ENCODE measurements at places on chromosomes 6 and 20. TPM values are rescaled to one million over a fixed set of nuclear protein-coding genes. Genes with fewer than 3 reads are reported as not detected.

GRCh38 chr6:100906325-100906724, 25.2 kb upstream of the ASCC3 start:
- no peak for DNase-seq
- no peaks in the 10 kb centered on the region for H3K27me3 ChIP-seq
- H3K4me3 ChIP-seq = no peak overlapping the region
- no peaks in the 10 kb centered on the region for H3K36me3 ChIP-seq

DNA sequence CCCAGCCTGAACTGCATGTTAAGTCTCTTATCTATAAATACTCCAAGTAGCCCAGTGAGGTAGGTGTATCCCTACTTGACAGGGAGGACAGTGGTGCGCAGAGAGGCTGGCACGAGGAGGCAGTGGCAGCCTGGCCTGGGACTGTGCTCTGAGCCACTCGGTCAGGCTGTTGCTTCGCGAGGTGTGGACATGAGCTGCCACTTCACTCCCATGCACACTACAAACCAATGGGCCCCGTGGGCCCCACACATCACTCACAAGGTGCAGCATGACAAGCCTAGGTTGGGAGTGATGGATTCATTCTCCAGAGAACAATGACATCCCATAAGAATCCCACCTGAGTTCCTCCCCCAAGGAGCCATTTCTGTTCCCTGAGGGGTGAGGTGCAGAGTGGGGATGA, 54.9 kb downstream of the TMEM242 start:
- peaks cover 53% of the 10 kb centered on the region for H3K4me1 ChIP-seq
- H3K27ac ChIP-seq = peak overlapping the region; percentile 70
- no peaks in the 10 kb centered on the region for H3K36me3 ChIP-seq
- no peak overlapping the region for H3K4me3 ChIP-seq
- H3K27me3 ChIP-seq = no peaks in the 10 kb centered on the region
- no peak for DNase-seq

DNA sequence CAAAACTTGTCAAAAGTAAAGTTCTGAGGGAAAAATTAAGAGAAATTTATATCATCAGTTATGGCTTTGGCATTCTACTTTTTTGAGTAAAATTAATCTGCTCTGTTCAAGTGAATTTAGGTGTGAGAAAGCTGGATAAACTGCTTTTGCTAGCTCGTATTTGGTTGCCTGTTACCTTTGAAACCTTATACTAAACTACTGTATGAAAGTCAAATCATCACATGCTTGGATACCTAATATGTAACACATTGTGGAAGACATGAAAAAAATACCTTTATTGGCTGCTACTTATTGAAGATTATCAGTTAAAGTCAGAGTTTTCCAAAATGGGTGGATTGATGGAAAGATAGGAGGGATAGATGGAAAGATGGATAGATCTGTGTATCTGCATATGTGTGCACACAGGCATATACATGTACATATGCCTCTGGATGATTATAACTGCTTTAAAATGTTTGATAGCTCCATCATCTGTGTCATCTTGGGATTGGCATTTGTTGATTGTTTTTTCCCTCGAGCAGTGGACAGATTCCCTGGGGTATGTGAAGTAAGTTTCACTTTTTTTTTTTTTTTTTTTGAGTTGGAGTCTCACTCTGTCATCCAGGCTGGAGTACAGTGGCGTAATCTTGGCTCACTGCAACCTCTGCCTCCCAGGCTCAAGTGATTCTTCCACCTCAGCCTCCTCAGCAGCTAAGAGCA, 24.3 kb downstream of the SCAF8 start:
- H3K27me3 ChIP-seq = no peaks in the 10 kb centered on the region
- DNase-seq = no peak
- no peak overlapping the region for H3K27ac ChIP-seq
- no peaks in the 10 kb centered on the region for H3K36me3 ChIP-seq
- H3K4me1 ChIP-seq = peaks cover 29% of the 10 kb centered on the region

- H3K4me3 ChIP-seq = no peak overlapping the region
- DNase-seq = no peak
- peaks cover 32% of the 10 kb centered on the region for H3K27me3 ChIP-seq
These were observed 1.3 kb upstream of the PPP1R16B start for GRCh38 chr20:38804221-38804620.

GRCh38 chr6:10719296-10719963, 3.4 kb upstream of the TMEM14C start:
- H3K27me3 ChIP-seq = no peaks in the 10 kb centered on the region
- peaks cover under 1% of the 10 kb centered on the region for H3K36me3 ChIP-seq
- peak; percentile 12 for DNase-seq
- H3K4me1 ChIP-seq = peaks cover 34% of the 10 kb centered on the region
- peak overlapping the region; percentile 95 for H3K27ac ChIP-seq

DNA sequence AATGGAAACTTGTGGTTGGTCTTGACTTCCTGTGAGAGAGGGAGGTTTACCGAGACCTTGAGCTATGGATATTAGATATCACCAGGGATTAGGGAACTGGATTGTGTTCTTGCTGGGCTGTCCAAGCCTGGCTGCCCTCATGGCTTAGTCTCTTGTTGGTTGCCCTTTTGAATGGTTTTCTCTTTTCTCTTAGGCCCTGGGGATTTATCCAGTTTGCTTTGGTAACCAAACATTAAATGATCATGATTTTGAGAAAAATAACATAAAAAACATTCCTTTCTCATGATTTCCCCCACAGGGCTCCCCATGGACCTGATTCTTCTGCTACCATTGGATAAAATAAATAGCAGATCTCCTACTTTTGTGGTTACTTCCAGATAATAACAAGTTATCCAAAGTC, 306.4 kb upstream of the RNF217 start:
- no peak overlapping the region for H3K27ac ChIP-seq
- no peak overlapping the region for H3K4me3 ChIP-seq
- H3K4me1 ChIP-seq = no peaks in the 10 kb centered on the region
- no peaks in the 10 kb centered on the region for H3K27me3 ChIP-seq
- no peaks in the 10 kb centered on the region for H3K36me3 ChIP-seq

- H3K27me3 ChIP-seq = no peaks in the 10 kb centered on the region
- no peaks in the 10 kb centered on the region for H3K4me1 ChIP-seq
- H3K4me3 ChIP-seq = no peak overlapping the region
- no peaks in the 10 kb centered on the region for H3K36me3 ChIP-seq
These were observed 203.4 kb downstream of the PTPRT start for GRCh38 chr20:42986143-42986773.

GRCh38 chr6:52900536-52900935, 9.0 kb downstream of the GSTA3 start:
- H3K36me3 ChIP-seq = no peaks in the 10 kb centered on the region
- DNase-seq = no peak
- H3K27me3 ChIP-seq = no peaks in the 10 kb centered on the region
- no peaks in the 10 kb centered on the region for H3K4me1 ChIP-seq

GRCh38 chr6:161215193-161215592, 58.7 kb downstream of the AGPAT4 start:
- no peaks in the 10 kb centered on the region for H3K36me3 ChIP-seq
- no peaks in the 10 kb centered on the region for H3K27me3 ChIP-seq
- DNase-seq = no peak
- no peak overlapping the region for H3K27ac ChIP-seq
- H3K4me1 ChIP-seq = no peaks in the 10 kb centered on the region

DNA sequence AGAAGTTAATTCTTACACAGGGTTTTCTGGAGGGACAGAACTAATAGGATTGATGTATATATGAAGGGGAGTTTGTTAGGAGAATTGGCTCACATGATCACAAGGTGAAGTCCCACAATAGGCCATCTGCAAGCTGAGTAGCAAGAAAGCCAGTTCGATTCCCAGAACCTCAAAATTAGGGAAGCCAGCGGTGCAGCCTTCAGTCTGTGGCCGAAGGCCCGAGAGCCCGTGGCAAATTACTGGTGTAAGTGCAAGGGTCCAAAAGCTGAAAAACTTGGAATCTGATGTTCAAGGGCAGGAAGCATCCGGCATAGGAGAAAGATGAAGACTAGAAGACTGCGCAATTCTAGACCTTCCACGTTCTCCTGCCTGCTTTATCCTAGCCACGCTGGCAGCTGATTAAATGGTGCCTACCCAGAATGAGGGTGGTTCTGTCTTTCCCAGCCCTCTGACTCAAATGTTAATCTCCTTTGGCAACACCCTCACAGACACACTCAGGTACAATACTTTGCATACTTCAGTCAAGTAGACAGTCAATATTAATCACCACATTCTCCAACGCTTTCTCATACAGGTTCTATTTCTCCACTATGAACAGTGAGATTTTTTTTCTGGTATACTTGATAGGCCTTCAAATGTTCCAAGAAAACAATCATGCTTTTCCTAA, 357.0 kb downstream of the LAMA2 start:
- DNase-seq = no peak
- no peaks in the 10 kb centered on the region for H3K36me3 ChIP-seq
- no peak overlapping the region for H3K27ac ChIP-seq

Gene LPA
- polyA plus RNA-seq = not detected

- no peak overlapping the region for H3K4me3 ChIP-seq
- H3K27me3 ChIP-seq = peaks cover 35% of the 10 kb centered on the region
- H3K36me3 ChIP-seq = no peaks in the 10 kb centered on the region
- H3K27ac ChIP-seq = no peak overlapping the region
- peaks cover 22% of the 10 kb centered on the region for H3K4me1 ChIP-seq
- DNase-seq = no peak
These were observed 4.0 kb upstream of the RIPOR3 start for GRCh38 chr20:50695135-50695872.

Gene TULP1
- polyA plus RNA-seq = 0.03 TPM

GRCh38 chr20:40497899-40498691, 190.9 kb downstream of the MAFB start:
- H3K4me1 ChIP-seq = no peaks in the 10 kb centered on the region
- peak; percentile 19 for DNase-seq
- no peak overlapping the region for H3K4me3 ChIP-seq
- no peaks in the 10 kb centered on the region for H3K36me3 ChIP-seq
- H3K27me3 ChIP-seq = no peaks in the 10 kb centered on the region

GRCh38 chr6:111624401-111625098, 18.9 kb upstream of the TRAF3IP2 start:
- no peak overlapping the region for H3K27ac ChIP-seq
- peaks cover 51% of the 10 kb centered on the region for H3K4me1 ChIP-seq
- H3K4me3 ChIP-seq = no peak overlapping the region
- DNase-seq = no peak
- no peaks in the 10 kb centered on the region for H3K36me3 ChIP-seq
- H3K27me3 ChIP-seq = no peaks in the 10 kb centered on the region

DNA sequence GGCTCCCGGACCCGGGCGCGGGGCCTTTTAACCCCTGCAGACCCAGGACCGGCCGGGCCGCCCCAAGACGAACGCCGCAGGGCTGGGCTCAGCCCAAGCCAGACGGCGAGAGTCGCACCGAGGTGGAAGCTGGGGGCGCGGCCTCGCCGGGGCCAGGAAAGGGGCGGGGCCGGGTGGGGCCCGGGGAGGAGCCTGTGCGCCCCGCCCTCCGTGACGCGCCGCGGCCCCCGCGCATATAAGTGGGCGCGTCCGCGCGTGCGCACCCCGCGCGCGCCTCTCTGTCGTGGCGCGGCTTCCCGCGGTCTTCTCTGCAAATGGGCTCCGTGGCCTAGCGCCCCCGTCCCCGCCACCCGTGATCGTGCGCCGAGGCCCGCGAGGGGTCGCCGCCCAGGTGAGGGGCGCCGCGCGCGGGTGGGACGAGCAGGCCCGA, at the start of gene PPDPF:
PPDPF (plus strand) TSS at position 262 of the 430 bp plus-strand sequence. CDS start 544 bp downstream, outside the sequence.
- peak within 1 kb of the TSS; percentile 72 for H3K4me3 ChIP-seq
- peaks cover 30% of the 10 kb centered on the region for H3K4me1 ChIP-seq
- peak; percentile 79 for DNase-seq
- H3K27me3 ChIP-seq = no peaks in the 10 kb centered on the region

GRCh38 chr6:6665555-6666243, 77.2 kb downstream of the LY86 start:
- H3K27ac ChIP-seq = no peak overlapping the region
- H3K36me3 ChIP-seq = no peaks in the 10 kb centered on the region
- no peak for DNase-seq
- H3K27me3 ChIP-seq = no peaks in the 10 kb centered on the region

- no peaks in the 10 kb centered on the region for H3K36me3 ChIP-seq
- H3K4me1 ChIP-seq = peaks cover 14% of the 10 kb centered on the region
- DNase-seq = no peak
- no peak overlapping the region for H3K4me3 ChIP-seq
- peak overlapping the region; percentile 45 for H3K27ac ChIP-seq
- peaks cover 9% of the 10 kb centered on the region for H3K27me3 ChIP-seq
These were observed 142.5 kb upstream of the FERMT1 start for GRCh38 chr20:6265204-6265904.
